ENCODE measurements at places on chromosomes 7 and 10.

- DNase-seq = no peak
These were observed 314.9 kb upstream of the AUTS2 start for GRCh38 chr7:69283421-69283820.

DNA sequence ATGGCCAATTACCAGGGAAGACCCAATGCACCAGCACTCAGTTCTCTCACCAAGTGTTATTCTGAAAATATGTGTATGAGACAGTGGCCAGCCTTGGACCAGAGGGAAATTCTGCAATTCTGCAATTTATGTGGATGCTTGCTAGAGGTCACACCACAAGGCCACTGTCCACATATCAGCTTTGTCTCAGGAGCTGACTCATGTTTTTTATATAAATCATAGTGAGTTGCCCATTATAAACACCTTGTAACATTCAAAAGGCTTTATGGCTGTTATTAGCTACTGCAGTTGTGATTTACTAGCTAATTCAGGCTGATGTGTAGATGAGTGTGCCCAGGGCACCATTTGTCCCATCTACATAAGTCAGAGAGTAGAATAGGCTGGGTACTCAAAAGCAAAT, 649.0 kb downstream of the LRMDA start:
- DNase-seq = no peak

DNA sequence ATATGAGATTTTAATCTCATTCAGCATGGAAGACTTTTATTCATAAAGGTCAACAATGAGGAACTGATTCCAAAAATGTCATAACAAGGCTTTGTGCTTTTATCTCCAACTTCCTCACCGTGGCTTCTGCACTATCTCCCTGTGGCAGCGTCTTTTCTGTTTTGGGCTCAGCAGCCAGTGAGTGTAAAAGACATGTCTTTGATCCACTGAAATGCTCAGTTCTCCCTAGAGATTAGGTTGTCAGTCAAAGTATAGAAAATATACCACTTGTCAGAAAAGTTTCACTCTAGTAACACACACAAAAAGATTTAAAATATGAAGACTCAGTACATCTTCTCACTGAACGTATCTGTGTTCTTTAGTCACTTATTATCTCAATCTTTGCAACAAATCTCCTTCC, 901.8 kb upstream of the ZWINT start:
- DNase-seq = no peak

GRCh38 chr10:132714986-132715775, 70.8 kb downstream of the NKX6-2 start:
- no peak for DNase-seq

DNA sequence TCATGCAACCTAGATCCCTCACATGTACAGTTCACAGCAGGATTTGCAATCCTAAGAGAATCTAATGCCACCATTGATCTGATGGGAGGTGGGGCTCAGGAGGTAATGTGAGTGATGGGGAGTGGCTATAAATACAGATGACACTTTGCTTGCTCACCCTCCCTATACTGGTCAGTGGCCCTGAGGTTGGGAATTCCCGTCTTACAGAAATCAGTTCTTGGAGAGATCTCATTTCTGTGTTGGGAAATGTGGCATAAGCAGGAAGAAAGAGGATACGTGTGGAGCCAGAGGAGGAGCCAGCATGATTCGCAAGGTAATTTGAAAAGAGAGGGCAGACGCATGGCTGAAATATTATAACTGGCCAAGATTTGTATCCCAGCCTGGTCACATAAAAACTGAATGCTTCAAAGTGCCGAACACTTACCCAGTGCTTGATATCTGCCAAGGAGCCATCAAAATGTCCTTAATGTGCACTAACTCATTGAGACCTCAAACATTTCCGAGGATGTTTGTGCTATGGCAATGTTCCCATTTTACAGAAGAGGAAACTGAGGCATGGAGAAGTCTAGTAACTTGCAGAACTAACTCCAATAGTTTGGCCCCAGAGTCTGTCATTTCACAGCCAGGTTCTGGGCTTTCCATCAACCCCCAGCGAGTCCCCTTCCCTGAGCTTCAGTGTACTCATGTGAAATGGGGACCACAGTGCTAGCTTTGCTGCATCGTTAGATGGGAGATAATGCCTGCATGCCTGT, 5.5 kb upstream of the IKZF1 start:
- DNase-seq = no peak

GRCh38 chr7:23593706-23594105, 3.5 kb upstream of the CCDC126 start:
- DNase-seq = no peak

GRCh38 chr7:26538689-26539088, 247.0 kb downstream of the SNX10 start:
- DNase-seq = no peak

GRCh38 chr7:117992635-117993376, 119.6 kb upstream of the CTTNBP2 start:
- DNase-seq = no peak

GRCh38 chr7:69966766-69967591, 368.7 kb downstream of the AUTS2 start:
- DNase-seq = no peak
